ENCODE measurements at places on chromosomes 2 and 18.

- no peak for DNase-seq
Measured at GRCh38 chr2:128306081-128306930, 12.4 kb downstream of the HS6ST1 start.

- no peak for DNase-seq
Measured at GRCh38 chr2:34291076-34291475, 692.0 kb upstream of the FAM98A start.

DNA sequence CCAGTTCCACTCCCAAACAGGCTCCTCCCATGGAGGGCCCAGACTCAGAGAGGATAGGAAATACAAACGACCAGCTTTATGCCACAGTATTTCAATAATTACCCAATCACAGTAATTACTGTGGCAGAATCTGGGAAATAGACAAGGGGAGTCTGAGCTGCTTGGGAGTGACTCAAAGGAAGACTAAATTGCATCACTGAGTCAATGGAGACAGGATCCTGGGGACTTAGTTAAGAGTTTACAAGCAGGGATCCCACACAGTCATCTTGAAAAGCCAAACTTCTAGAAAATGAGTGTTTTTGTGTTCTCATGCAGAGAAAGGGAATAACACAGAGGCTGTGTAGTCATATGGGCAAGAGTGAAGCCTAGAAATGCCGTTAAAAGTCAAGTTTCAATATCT is 1142.1 kb downstream of the CNTNAP5 start:
- DNase-seq, result no peak

GRCh38 chr2:10915236-10915635 is 3.5 kb downstream of the KCNF1 start:
- DNase-seq, result no peak

DNA sequence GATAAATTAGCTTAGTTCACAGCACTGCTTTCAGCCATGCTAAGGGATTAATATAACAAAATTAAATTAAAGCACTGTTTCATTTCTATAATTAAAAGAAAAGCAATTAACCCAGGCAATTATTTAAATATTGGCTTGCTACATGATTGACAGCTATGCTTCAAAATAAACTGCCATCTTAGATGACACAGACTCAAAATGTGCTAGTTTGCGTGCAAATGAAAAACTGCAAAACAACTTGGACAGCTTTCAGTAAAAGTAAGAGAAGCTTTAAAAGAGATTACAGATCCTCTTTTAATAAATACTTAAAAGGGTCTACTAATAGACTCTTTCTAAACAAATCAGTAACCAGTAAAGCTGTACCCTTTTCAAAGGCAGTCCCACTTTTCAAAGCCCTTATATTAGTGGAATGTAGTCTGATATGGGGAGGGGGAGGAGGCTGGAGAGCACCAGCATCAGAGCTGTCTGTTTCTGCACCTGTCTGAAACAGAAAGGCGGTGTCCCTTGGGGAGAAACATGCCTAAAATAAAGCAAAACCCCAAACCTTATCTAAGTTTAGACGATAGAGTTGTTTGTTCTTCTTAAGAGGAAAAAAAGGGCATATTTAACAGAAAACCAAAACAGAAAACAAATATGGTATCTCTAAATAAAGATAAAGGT is 20.8 kb downstream of the EIF2AK3 start:
- DNase-seq, result no peak

GRCh38 chr2:144225076-144225475 is 294.8 kb downstream of the ZEB2 start:
- no peak for DNase-seq

DNA sequence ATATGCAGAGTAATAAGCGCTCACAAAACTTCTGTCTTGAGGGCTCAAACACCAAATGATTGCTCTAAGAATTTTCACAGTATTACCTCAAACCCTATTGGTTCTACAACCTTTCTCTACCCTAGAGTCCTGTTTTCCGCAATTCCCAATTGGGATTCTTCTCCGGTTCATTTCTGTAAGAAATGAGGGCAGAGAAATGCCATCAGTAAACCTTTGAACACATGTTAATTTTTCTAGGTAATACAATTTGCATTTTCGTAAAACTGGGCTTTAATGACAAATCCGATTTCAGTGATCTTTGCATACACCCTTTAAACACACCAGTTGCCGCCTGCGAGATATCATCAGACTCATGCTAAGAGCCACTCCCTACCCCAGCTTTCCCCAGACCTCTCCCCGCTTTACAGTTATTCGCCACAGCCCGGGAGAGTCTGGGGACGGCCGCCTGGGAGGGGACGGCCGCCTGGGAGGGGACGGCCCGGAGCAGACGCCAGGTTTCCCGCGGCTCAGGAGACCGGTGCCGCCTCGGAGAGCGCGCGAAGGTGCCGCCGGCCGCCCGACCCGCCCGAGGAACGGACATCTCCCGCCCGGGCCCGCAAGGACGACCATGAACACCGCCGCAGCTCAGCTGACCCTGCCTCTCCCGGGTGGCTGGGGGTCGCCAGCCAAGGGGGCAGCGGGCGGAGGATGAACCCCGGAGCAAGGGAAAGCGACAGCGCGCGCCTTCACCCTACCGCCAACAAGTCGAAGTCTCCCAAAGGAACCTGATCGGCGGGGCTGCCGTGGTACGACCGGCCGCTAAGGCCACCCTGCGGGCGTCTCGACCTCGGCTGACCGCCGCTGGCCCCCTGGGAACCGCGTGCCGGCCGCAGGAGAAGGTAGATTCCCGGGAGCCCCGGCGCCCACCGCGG is 463 bp downstream of the SMC6 start:
- DNase-seq, result no peak

DNA sequence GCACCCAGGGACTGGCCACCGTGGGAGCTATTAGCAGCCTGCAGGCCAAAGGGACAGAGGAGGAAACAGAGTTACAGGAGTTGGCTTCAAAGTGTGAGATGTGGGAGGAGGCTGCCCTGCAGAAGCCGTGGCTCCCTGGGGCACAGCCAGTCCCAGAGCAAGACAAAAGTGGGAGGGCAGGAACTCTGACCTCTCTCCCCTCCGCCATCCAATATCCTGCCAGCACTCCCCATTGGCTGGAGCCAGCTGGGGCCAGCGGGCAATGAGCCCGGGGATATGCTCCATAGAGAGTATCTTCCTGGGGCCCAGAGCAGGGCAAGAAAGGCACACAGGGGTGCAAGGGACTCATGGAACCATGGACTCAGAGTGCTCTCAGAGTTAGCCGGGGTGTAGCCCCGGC is 143.1 kb downstream of the INHBB start:
- DNase-seq, result no peak

DNA sequence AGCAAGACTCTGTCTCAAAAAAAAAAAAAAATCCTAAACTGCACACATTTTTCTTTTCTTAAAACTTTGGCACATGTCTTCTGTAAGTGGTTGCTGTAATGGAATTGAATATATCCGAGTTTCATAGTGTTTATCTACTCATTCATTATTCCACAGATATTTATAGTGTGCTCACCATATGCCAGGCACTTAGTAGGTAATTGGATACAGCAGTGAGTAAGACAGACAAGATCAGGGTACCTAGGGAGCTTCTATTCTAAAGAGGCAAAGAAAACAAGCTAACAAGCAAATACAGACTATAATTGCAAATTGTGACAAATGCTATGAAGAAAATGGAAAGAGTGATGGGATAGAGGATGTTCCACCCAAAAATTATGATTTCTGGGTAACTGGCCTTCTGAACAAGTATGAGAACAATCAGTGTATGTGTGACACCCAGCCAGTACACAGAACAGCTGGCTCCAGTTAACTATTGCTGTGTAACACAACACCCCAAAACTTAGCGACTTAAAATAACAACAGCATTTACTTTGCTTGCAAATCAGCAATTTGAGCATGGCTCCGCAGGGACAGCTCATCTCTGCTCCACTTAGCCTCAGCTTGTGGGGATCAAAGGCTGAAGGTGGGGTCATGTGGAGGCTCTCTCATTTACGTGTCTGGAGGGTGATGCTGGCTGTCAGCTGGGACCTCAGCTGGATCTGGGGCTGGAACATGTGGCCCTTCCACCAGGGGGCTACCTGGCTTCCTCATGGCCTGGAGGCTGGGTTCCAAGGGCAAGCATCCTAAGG is 224.9 kb downstream of the INSIG2 start:
- DNase-seq, result no peak

GRCh38 chr2:19876751-19877150 is 25.0 kb downstream of the TTC32 start:
- no peak for DNase-seq

GRCh38 chr2:133806564-133806963 is 238.3 kb upstream of the NCKAP5 start:
- DNase-seq, result no peak

DNA sequence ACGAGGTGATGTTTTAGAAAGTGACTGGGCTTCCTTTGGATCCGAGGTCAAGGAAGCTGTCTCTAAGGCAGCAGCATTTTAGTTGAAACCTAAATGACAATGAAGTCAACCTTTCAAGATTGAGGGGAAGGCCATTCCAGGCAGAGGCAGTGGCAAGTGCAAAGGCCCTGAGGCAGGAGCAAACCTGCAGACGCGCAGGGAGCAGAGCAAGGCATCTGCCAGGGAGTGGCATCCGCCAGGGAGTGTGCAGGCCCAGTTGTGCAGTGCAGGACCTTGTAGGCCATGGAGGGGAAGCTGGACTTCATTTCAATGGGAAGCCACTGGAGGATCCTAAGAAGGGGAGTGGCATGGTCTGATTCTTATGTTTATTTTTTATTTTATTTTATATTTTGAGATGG is 154.7 kb upstream of the SIX3 start:
- DNase-seq, result no peak

GRCh38 chr18:33132657-33133056 is 307.9 kb downstream of the CCDC178 start:
- no peak for DNase-seq

DNA sequence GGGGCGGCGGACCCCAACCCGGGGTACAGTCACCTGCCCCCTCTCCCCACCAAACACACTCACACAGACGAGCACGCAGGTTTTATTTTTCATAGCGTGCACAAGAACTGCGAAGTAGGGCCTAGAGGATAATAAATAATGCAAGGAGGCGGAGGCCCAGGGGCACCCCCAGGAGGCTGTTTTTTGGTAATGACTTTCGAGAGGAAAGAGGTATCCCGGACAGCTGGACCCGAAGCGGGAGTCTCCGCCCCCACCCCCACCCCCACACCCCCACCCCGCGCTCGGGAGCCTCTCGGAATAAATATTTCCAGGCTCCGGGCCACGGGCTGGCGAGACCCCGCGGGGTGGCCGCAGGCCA is 3.4 kb downstream of the CYP26B1 start:
- DNase-seq, result no peak

DNA sequence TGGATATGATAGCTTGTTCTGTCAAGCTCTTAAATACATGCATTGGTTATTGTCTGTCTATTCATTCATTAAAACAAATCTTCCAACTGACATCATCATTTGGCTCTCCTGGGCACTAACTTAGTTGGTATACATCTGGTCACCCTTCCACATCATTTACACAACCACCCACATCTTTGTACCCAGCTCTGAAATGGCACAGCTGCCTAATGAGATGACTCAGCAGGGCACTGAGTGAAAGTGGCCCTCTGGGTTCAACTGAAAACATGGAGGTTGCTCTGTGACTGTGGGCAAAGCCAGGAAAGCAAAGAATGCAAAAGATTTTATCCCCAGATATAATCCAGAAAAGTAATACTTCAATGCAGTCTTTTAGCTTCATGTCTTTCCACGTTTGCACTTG is 234.0 kb upstream of the MAP2 start:
- DNase-seq, result no peak

- DNase-seq, result no peak
Measured at GRCh38 chr2:39796134-39796533, 17.1 kb upstream of the THUMPD2 start.

GRCh38 chr2:188378371-188378950 is 86.8 kb downstream of the GULP1 start:
- DNase-seq, result no peak

DNA sequence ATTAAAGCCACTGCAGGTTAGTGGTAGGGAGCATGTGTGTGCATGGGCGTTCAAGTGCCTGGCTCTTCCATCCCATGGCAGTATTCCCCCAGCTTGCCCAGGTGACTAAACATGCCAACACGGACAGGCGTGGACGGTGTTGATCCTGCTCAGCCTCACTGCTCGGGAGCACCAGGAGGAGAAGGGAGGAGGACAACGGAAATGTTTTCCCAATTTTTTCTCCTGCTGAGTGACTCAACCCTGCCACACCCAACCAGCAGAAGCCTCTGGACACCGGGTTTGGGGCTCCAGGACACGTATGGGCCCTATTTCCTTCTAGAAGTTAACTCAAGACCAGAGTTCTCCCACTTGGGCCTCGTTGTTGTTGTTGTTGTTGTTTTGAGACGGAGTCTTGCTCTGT is 139.1 kb downstream of the CYP26B1 start:
- DNase-seq, result no peak
